Activated T-helper 17 cell treated with anti-CD3 and anti-CD28 coated beads, Interleukin-2, amount 50 U/mL, for 72 hours (primary cell): ENCODE measurements at places on chromosomes 6 and 20. TPM values are rescaled to one million over a fixed set of nuclear protein-coding genes. Genes with fewer than 3 reads are reported as not detected.

DNA sequence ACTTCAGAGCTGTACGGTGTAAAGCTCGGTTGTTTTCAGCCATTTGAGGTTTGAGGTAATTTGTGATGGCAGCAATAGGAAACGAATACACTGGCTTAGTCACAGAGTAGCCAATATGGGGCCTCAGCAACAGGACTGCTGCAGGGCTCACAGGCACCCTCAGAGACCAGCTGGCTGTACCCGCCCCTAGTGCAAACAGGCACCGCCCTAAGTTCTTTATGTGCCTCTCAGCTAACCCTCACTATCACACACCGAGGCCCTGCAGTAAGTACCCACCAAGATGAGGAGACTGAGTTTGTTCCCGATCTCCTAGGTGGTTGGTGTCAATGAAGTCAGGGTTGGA is 11.2 kb upstream of the SERPINB9 start:
- ATAC-seq, result no peak

DNA sequence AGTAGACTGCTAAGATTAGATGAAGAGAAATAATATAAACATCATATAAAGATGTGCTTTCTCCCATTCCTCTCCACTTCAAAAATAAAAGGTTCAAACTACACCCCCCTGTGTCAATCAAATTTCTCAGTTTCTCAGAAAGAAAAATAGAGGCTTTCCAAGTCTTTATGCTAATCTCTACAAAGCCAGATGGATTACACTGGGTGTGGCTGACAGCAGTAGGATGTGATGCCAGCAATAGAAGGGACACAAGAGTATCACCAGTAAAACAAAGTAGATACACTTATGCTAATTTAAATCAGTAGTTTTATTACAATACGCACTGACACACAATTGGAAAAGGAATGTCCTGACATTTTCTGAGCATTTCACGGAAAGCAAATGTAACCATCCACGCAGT is 353.4 kb downstream of the RNGTT start:
- ATAC-seq, result no peak

GRCh38 chr6:116287689-116288282 is 8.1 kb upstream of the TSPYL1 start:
- no peak for ATAC-seq

GRCh38 chr20:9928281-9928737 is 89.4 kb upstream of the PAK5 start:
- ATAC-seq, result no peak

DNA sequence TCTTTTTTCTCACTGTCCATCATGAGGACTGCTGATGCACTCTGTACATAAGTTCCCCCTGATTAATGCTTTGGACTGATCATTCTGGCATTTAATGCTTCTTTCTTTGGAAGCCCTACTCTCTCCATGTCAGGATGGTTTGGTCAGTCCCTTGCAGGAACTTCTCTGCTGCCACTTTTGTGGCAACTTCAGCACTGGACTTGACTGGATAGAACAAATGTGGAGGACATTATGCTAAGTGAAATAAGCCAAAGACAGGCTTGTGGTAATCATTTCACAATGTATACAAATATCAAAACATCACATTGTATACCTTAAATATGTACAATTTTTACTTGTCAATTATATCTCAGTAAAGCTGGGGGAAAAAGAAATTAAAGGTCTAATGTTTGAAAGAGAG is 12.2 kb upstream of the BRPF3 start:
- no peak for ATAC-seq

- ATAC-seq, result no peak
These were observed 2.5 kb downstream of the SRMS start for GRCh38 chr20:63544958-63545516.

DNA sequence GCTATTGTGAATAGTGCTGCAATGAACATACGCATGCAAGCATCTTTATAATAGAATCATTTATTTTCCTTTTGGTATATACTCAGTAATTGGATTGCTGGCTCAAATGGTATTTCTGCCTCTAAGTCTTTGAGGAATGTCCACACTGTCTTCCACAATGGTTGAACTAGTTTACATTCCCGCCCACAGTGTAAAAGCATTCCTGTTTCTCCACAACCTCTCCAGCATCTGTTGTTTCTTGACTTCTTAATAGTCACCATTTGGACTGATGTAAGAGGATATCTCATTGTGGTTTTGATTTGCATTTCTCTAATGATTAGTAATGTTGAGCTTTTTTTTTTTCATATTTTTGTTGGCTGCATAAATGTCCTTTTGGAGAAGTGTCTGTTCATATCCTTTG is 208.7 kb downstream of the PHF3 start:
- no peak for ATAC-seq

DNA sequence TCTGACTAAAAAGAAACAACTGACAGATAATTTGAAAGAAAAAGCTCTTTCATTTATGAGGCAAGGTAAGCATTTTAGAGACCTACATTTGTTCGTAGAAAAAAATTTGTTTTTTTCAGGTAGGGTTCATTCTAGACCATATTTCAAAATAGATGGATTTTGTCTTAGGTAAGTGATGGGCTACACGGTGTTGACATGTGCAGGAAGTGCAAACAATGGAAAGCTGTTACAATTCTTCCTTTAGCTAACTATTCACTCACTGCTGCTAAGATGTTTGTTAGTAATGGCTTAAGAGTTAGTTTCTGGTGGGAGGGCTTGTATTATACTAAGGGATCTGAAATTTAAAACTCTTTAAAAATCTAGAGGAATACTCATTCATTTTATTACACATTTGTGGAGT is 96.7 kb downstream of the CD109 start:
- no peak for ATAC-seq

DNA sequence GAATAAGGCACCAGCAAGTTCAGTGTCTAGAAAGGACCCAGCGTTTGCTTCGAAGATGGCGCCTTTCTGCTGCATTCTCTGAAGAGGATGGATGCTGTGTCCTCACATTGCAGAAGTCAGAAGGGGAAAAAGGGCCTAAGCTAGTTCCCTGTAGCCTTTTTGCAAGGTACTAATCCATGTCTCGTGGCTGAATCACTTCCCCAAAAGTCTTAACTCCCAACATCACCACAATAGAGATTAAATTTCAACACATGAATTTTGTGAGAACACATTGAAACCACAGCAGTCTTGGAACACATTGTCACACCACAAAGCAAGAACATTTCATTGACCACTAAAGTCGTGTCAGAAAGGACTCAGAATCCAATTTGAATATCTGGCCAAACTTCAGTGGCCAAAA is 42.1 kb downstream of the KLHL31 start:
- ATAC-seq, result peak; percentile 35

DNA sequence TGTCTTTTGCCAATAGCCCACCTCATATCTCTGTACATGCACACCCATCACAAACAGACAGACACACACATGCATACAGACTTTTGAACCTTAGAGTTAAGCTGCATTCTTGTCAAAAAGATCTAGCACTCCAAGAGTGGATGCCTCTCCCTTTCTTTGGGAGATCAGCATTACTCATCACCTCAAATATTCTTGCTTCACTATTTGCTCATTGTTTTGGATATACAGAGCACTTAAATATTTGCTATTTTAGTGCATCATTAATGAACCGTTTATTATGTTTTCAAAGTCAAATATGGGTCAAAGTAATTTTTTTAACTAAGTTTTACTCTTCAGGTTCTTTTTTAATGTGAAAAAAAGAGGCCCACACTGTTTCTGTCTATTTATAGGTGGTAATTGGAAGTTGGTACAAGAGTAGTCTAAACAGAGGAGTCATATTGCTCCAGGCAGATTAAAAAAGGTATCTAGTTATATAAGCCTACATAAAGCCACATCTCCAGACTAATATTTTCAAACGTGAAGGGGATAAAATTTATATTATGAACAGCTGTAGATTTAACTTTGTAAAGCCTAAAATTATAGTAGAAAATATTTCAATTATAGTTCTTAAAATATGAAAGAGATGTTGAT is 102.6 kb downstream of the FLRT3 start:
- ATAC-seq, result no peak

- ATAC-seq, result no peak
These were observed 222.6 kb upstream of the MARCKS start for GRCh38 chr6:113634352-113635163.

- peak; percentile 69 for ATAC-seq
These were observed 179.5 kb upstream of the SYNDIG1 start for GRCh38 chr20:24289737-24290481.

DNA sequence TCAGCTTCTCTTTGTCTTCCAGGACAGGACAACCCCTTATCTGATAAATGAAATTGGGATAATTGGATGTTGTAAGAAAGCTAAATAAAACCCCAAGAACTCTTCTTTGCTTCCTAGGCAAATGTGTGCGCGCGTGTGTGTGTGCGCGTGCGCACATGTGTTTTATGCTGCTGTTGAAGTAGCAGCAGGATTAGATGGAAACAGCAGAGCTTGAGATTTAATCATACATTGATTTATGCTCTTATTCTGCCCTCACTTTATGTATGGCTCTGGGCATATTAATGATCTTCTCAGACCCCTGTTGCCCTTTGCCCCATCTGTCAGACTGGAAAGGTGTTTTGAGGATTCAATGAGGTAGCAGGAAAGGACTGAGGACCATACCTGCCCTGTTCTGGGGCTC is 324.0 kb upstream of the MAP3K7 start:
- ATAC-seq, result no peak

DNA sequence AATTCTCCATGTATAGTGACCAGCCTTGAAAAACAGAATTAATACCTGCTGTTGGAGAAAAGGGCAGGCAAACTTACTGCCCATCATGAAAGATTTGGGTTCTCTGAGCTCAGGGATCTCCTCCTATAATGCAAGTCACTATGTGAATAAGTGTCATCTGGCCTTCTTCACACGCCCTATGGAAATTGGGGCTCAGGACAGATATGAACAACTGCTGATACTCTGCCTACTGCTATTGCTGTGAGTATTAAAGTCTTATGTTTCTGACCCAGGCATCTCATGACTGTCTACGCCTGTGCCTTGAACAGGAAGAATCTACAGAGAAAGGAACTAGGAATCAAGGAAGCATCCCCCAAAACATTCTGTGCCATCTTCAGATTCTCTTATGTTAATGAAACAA is 226.1 kb downstream of the SOD2 start:
- ATAC-seq, result peak; percentile 43

GRCh38 chr20:45497971-45498494 is 17.4 kb downstream of the SPINT3 start:
- ATAC-seq, result no peak

DNA sequence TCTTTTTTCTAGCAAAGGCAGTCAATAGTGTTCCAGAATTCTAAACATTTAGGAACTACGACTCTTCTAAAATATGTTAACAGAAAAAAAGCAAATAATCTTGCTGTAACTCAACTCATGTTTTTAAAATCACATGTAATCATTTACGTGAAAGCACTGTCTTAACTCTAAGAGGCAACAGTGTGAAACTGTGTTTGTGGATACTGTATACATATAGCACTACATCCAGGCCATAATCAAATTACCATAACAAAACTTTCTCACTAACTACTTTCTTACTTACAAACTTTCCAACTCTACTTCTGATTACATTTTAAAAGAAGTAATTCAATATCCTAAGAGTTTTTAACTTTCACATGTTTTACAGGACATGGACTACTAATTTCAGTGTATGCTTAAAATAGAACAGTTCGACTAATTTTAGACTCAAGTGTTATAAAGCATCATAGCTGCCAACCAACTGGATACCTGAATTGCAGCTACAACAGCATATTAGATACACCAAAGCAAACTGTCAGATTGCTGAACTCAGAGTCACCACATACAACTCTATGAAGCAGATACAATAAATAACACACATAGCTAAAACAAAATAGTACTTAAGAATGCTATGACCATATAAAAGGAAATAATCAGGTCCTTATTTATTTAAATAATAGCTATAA is 121.6 kb upstream of the BEND6 start:
- no peak for ATAC-seq

- ATAC-seq, result no peak
These were observed 85.8 kb downstream of the SLC35F1 start for GRCh38 chr6:117992856-117993255.

DNA sequence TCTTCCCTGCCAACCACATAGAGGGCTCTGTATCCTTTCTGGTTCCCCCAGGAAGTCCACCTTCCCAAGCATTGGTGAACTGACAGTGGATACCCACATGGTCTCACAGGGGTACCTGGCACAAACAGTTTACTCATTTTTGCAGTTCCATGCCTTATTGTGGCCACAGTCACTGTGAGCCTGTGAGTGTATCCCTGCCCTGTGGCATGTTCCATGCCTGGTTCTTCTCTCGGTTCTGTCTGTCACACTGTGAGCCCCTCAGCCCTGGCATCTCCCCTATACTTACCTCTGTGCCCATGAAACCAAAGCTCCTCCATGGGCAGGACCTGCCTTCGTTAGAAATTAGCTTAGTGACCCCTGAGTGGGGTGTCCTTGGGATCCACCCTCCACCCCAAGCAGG is 107.8 kb downstream of the TOX2 start:
- no peak for ATAC-seq

- ATAC-seq, result no peak
These were observed 72.6 kb upstream of the STXBP5 start for GRCh38 chr6:147131532-147132128.

DNA sequence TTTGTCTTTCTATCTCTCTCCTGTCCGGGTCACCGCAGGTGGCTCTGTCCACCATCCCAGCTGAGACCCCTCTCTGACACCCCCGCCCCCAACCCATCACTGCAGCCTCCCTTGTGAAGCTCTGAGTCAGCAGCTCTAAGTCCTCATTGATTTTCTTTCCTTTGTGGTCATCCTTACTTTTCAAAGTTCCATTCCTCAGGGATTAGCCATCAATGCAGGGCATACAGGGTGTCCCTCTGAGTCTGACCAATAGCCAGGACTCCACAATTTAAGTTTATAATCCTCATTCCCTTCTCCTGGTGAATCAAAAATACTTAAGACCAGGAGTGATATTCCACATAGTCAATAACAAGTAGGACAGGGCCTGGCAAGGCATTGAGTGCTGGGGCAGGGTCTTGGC is 333.3 kb upstream of the CNR1 start:
- no peak for ATAC-seq

The GPR63 gene
- 3.0 TPM for total RNA-seq

The CYP39A1 gene
- total RNA-seq, result not detected

The FAM83C gene
- total RNA-seq, result not detected

The SMOC2 gene
- not detected for total RNA-seq

The SLC2A4RG gene
- total RNA-seq, result 30.5 TPM

The EMILIN3 gene
- total RNA-seq, result not detected

The TRIM40 gene
- total RNA-seq, result not detected

The EDN3 gene
- total RNA-seq, result not detected

The HCK gene
- 0.15 TPM for total RNA-seq
